ENCODE measurements at places on chromosomes 11 and 22.

DNA sequence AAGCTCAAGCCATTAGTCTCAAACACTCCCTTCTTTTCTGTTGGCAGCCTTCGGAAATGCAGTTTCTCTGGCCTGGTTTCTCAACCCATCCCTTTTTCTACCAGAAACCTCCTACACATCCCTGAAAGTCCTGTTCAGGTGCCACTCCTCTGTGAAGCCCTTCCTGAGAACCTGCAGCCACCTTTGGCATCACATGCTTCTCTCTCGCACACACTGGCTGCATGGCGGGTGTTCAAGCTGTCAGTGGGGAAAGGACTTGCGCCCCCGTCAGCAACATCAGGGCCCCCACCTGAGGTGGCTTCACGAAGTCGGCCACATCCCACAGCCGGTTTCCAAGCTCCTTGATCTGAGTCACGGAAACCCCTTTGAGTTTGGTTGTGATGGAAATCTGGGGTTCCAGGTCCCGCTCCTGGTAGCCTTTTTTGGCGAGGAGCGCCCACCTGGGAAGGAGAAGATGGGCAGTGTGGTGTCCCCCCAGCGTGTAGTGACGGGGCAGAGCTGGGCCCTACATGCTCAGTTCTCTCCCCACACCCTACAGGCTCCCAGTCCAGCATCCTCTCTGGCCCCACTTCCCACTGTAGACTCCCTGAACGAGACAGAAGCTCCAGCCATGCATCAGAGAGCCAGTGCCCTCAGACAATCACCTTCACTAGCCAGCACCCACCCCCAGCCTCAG, 1.7 kb upstream of the LRRC74B start:
- DNase-seq: no peak

- DNase-seq: no peak
Measured at GRCh38 chr11:59523541-59523940, 12.2 kb downstream of the OR4D9 start.

- DNase-seq: no peak
Measured at GRCh38 chr11:131773626-131774025, 403.2 kb downstream of the NTM start.

DNA sequence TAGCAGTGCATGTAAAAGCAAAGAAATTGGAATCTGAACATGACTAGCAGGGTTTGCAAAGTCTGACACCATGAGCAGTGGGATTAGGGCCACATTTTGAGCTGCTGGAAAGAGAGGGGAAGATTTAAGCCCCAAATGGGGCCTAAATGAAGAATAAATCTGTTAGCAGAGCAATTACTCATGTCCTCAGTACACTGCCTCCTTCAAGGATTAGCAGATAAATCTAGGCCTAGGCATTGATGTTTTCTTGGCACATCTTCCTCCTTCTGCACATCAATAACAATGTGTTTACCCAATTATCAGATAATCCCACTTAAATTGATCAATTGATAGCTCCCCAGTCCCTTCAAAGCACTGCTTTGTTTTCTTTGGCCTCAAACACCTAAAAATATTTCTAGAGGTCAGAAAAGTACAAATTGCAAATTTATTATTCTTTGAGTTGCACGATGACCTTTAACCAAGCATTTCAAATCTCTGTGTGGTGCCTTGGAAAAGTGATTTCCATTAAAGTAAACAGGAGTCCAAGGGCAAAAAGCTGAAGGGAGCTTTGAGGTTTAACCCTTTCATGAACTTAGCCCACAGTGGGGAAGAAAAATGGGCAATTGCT, 514.7 kb upstream of the CHORDC1 start:
- no peak for DNase-seq

GRCh38 chr22:22772396-22772795, 115.2 kb upstream of the IGLL5 start:
- no peak for DNase-seq

- DNase-seq: no peak
Measured at GRCh38 chr22:24335496-24335895, 64.9 kb downstream of the SPECC1L start.

DNA sequence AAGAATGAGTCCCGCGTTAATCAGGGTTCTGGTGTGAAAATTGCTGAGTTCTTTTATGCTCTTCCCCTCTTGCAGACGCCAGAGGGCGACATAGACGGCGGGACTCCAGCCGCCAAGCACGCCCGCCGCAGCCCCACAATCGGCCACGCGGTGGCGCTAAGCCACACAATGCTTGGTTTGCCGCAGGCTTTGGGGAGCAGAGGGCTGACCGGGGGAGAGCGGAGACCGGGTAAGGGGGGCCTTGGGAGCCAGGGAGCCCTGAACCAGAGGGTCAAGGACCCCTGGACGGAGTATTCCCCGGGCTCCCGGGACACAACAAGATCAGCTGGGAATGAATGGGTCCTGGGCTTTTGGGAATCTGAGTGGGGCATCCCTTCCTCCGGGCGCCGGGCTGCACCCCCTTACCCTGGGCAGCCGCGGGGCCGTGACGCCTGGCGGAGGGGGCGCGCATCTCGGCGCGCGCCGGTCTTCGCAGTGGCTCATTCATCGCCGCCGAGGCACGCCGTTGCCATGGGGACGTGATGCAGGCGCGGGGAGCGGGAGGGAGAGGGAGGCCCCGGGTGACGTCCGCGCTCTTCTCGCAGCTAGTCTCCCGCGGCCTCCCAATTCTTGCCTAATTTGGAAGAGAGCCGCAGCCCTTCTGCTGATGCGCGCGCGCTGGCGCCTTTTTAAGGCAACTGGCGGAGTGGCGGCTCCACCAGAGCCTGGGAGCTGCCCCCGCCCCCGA, 12.2 kb upstream of the NPAS4 start:
- peak; percentile 89 for DNase-seq

- no peak for DNase-seq
Measured at GRCh38 chr11:130516554-130517505, 68.4 kb downstream of the ADAMTS15 start.

DNA sequence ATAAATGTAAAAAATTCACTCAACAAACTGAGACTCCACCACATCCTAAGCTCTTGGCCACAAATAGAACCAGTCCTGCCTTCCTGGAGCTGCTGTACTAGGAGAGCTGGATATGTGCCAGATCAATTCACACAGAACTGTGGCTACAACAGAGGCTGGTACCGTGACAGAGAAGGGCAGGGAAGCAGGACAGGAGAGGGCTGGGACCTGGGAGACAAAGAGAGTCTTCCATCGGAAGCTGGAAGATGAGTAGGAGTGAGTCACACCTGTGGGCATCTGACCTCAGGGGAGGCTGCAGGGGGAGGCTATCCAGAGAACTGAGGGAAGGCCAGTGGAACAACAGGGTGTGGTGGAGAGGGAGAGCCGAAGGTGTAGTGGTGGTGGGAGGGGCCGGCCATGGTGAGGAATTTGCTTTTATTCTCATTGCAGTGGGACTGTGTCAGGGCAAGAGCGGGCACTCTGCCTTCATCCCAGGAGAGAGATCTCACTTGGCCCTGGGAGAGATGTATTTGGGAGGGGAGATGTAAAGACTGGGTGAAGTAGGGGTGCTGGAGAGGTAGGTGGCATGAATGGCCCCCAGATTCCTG, 1.9 kb upstream of the LTBP3 start:
- DNase-seq: peak; percentile 28

DNA sequence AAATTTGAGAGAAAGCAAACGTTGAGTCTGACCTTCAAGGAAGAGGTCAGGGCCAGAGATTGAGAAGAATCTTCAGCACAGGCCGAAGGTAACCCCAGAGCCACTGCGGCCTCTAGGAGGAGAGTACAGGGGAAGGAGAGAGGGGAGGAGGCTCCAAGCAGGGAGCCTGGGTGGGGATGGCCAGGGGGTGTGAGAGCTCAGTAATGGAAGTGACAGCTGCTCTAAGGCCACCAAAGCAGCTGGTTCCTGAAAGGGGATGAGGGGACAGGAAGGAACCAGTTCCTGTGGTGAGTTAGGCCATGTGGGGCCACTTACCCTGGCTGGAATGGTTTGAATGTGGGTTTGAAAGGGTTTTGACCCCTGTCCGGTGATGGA, 46.1 kb downstream of the PISD start:
- no peak for DNase-seq

DNA sequence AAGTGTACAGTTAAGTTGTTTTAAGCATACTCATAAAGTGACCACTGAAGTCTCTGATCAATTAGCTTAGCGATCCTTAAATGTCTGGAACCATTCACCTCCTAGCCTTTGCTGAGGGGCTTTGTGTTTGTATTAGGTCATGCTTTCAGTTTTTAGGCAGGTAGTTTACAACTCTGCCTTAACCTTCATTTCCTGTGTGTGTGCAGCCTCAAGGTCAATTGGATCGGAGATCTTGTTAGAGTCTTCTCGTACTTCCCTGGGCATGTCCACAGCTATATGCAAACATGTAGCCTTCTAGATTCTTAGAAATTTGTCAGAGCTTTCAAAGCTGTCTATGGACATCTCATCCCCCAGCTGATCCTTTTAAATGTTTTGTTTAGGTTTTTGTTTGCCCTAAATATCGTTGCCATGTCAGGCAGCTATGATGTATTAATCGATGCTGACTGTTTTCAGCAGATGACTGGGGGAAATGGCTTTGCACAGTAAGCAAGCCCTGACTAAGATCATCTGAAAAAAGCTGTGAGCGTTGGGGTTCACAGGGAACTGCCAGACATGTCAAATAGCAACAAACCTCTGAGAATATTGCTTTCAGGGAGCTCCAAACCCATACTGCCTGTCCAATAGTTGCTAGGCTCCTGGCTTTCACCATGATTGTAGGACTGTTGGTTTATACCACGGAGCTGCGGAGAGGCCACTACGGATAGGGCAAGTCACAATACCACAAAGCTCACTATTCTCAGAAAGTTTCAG, 45.6 kb downstream of the GLYAT start:
- DNase-seq: peak; percentile 4

DNA sequence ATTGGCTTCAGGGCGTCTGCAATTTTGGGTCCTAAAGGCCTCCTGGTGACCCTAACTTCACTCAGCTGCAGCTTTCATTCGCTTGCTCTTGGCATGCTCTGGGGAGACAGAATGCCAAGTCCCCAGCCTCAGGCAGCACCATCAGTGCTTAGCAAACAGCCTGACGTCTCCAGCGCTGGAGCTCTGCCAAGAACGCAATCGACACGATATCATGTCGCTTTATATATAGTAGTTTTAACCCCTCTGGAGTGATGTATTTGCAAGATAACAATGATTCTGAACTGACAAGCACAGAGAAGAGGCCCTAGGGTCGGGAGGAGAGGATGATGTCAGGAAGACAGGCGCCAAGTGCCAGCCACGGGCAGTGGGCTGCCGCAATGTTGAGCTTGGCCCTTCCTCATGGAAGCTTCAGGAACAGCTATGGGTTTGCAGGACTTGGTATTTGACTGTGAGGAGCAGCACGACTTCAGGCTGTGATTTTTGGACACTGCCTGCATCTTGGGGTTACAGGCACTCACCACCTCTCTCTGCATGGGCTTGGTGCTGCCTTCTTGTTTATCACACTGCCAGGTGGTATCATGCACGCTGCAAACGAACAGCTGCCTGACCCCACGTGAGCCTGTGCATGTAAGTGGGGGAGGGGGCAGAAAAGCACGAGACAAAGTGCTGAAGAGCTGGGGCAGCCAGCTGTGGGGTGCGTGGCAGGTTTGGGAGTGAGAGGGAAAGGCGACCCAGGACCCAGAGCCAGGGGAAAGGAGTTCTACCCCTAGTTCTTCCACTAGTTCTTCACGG, 26.1 kb downstream of the B3GAT1 start:
- no peak for DNase-seq

DNA sequence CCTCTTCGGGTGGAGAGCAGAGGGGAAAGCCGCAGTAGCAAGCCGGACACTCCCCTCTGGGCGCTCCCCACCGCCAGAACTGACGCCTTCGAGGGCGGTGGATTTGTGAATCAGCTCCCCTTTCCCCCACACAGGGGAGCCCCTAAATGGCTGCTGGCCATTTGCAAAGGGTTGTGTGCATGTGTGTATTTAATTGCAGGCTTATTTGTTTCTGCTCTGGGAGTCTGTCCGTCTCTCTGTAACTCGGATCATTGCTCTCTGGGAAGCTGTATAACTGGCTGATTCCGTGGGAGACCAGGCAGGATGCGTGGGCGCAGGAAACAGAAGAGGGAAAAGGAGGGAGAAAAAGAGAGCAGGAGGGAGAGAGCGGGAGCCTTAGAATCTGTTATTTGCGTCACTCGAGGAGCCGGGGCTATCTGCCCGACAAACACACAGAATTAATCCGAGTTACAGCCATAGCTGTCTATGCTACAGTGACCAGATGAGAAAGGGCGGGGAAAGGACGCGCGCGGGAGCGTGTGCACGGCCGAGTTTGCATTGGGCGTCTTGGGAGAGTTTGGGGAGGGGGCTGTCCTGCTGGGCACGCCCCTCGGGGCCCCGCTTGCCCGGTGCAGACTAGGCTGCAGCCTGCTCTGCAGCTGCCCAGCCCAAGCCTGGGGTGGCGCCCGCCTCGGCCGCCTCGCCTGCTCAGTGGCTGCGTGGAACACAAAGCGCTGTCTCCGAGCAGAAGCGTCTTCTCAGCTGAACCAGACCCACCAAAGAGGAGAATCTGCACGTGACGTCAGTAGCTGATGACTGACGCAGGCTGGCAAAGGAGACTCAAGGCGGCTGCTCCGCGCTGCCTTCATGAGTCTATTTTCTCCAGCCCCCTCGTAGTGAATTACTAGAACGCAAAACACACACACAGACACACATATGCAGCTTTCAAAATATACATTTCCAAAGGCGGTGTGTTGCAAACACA, 105.3 kb upstream of the HSD17B12 start:
- peak; percentile 12 for DNase-seq

DNA sequence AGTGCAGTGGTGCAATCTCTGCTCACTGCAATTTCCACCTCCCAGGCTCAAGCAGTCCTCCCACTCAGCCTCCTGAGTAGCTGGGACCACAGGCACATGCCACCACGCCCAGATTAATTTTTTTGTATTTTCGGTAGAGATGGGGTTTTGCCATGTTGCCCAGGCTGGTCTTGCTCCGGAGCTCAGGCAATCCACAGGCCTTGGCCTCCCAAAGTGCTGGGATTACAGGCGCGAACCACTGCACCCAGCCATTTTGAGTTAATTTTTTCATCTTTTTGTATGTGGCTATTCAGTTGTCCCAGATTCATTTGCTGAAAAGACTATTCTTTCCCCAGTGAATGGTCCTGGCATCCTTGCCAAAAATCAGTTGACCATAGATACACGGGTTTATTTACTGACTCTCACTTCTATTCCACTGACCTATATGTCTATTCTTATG, 63.6 kb downstream of the MAPK1 start:
- DNase-seq: no peak

- no peak for DNase-seq
Measured at GRCh38 chr11:119028346-119029068, 2.2 kb downstream of the SLC37A4 start.

All from CD4-positive, alpha-beta memory T cell (primary cell).